ENCODE measurements at places on chromosomes 11 and 22.

DNA sequence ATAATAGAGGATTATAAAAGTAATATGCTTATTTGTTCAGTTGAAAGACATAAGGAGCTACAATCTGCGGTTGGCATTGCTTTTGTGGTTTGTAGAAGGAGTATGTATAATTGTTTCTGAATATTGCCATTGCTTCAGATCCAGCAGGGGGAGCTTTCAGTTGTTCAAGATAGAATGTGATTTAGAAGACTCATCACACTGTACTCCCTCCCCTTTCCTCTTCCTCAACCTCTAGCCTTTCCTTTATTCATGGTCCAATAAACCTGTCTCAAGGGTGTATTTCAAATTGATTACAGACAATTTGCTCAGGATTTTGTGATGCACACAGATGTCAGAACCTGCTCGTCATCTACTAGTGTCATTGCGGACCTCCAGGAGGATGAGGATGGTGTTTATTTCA is 9.8 kb downstream of the PRMT3 start:
- DNase-seq, result peak; percentile 62

DNA sequence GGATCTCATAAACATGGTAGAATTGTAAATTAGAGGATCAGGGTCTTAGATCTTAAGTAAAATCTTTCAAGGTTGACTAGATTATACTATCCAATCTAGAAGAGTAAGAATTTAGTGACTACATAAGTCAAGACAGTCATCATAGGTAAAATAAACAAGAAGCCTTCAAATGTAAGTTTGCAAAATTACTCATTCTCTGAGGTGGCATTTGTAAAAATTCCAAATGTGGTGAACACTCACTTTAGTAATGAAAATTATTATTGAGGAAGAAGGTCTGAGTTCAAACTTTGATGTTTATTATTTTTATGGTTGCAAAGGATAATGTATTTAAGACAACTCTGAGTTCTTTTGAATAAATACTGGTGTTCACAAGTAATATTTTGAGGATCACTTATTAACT is 4.6 kb downstream of the HYLS1 start:
- peak; percentile 27 for DNase-seq

GRCh38 chr11:130721023-130721681 is 195.1 kb downstream of the SNX19 start:
- DNase-seq, result no peak

- peak; percentile 95 for DNase-seq
Measured at GRCh38 chr22:24580276-24580675, 12.6 kb downstream of the LRRC75B start.

- DNase-seq, result no peak
Measured at GRCh38 chr11:66267039-66267378, 1.4 kb upstream of the RAB1B start.

GRCh38 chr11:117074119-117074518 is 24.1 kb downstream of the SIK3 start:
- DNase-seq, result no peak

- no peak for DNase-seq
Measured at GRCh38 chr22:30265823-30266444, 717 bp downstream of the OSM start.

DNA sequence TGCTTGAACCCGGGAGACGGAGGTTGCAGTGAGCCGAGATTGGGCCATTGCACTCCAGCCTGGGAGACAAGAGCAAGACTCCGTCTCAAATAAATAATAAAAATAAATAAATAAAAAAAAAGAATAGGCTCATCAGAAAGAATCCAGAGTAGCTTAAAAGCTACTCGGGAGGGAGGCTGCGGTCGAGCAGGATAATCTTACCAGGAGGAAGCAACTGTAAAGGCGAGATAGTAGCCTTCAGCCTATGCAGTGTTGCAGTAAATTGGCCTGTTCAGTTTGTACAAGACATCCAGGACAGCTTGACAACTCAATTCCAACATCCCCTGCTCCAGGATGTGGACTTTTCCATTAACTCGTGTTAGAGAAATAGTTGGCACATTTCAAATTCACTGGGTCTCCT is 1164.7 kb downstream of the LRRC4C start:
- no peak for DNase-seq

GRCh38 chr11:58301576-58301975 is 33.5 kb upstream of the OR10W1 start:
- peak; percentile 33 for DNase-seq

GRCh38 chr11:79413268-79413667 is 27.6 kb downstream of the TENM4 start:
- DNase-seq, result peak; percentile 91

DNA sequence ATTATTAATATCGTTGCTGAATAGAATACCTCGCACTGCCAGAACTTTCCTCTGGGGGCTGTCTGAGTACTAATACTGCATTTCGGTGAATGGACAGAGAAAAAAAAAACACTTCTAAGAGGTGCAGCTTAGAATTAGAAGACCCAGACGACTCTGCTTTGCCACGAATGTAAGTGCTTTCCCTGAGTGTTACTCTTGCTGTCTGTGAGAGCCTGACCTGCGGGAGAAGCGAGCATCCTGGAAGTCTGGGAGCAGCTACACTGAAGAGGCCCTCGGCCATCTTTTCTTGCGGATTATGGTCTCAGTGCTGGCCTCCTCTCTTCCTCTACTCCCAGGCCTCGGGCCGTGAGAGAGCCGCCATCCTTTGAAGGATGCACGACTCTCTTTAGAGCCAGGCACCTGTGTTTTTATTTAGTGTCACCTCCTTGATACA is 94.9 kb downstream of the SCN3B start:
- DNase-seq, result peak; percentile 51

GRCh38 chr22:44658311-44658953 is 43.6 kb upstream of the PRR5 start:
- DNase-seq, result peak; percentile 56
